ENCODE measurements at places on chromosomes 1 and 21.

DNA sequence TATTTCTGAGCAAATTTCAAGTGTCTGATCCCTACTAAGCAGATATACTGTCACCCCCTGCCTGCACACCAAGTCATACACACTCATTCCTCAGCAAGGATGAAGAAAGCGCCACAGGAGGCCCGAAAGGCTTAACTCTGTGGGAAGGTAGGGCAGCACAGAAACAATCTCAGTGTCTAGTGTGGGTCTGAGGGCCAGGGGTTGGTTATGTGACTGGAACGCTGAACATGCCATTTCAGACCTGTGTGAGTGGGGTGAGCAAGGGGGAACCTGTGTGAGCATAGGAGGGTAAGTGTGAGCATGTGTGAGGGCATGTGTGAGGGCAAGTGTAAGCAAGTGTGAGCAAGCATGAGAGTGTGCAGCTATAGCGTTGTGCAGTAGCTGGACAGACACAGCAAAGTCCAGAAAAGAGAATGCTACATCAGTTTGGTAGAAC, 6.2 kb downstream of the ITPKB start:
- DNase-seq = no peak

DNA sequence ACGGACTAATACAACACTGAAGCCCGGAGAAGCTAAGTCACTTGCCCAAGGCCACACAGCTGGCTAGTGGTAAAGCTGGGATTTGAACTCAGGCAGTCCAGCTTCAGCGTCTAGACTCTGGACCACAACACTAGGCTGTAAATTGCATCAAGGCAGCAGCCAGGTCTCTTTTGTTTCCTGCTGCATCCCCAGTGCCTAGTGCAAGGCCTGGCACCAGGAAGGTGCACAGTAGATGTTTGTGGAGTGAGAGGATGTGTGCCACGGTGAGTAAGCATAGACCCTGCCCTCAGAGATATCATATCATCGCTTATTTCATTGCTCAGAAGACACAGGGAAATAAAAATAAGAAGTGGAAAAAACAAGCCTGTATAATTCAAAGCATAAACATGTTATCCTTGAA, 40.9 kb downstream of the IGSF21 start:
- no peak for DNase-seq

GRCh38 chr1:155389826-155390225, 69.1 kb downstream of the RUSC1 start:
- no peak for DNase-seq

DNA sequence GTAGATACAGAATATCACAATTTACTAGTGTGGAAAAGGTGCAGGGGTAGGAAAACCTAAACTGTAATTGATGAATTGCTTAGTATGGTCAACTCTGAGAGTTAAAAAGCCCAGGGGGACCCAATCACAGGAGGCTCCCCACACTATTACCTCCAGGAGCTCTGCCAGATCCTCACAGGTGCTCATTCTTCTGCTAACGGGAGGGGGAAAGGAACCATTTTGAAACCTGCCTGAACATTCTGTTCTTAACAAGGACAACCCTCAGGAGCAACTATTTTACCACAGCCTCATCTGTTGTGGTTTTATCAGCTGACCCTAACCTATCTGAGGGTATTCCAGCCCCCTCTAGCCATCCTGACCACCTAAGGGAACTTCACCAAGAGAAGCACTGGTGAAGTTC, 19.1 kb downstream of the PDIK1L start:
- no peak for DNase-seq

DNA sequence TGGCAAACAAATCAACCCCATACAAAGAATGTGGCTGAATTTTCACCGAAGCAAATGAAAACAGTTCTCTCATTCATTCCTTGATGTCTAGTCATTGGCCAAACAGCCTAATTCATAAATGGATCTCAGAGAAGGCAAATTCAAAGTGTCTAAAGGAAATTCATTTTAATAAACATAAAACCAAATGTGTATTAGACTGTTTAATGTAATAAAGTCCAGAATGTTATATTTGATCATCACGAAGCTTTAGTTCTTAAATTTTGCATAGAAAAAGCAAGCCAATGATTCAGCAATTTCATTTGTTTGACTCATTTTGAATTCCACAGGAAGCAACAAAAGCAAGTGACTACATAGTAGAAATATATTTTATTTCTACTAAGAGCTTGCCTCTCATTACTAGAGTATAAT, 379.2 kb upstream of the ADAMTS5 start:
- DNase-seq = no peak

DNA sequence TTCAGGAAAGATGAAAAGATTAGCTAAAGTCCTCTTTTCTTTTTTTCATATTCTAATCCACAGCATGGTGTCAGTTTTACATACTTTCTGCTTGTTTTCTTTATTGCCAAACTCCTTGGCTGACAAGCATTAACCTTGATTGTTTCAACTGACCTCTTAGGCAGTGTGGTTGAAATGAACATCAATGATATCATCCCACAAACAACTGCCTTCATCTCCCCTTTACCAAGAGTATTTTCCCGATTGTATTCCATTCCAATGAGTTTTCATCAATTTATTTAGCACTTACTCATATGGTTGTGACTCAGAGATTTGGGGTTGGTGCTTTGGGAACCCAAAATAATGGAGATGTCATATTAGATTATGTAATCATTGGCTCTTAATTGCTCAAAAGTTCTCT, 71.8 kb downstream of the SPAG17 start:
- DNase-seq = no peak

DNA sequence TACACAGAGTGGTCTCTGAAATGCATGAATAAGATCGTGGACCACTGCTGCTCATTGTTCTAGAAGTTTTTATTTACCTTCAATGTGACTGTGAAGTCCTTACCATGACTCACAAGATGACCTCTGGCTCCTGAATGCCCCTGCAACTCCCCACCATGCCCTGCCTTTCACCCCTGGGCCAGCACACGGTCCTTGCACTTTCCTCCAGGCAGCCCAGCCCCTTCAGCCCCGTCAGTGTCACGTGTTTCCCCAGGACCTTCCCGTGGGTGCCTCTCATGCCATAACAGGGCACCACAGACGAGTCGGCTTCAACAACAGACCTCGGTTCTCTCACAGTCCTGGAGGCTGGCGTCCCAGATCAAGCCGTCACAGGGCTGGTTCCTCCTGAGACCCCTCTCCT, 62.1 kb downstream of the B3GALT5 start:
- no peak for DNase-seq

GRCh38 chr1:152777510-152778137, 2.7 kb downstream of the LCE1F start:
- no peak for DNase-seq

GRCh38 chr1:118333601-118334210, 148.7 kb upstream of the SPAG17 start:
- DNase-seq = no peak

DNA sequence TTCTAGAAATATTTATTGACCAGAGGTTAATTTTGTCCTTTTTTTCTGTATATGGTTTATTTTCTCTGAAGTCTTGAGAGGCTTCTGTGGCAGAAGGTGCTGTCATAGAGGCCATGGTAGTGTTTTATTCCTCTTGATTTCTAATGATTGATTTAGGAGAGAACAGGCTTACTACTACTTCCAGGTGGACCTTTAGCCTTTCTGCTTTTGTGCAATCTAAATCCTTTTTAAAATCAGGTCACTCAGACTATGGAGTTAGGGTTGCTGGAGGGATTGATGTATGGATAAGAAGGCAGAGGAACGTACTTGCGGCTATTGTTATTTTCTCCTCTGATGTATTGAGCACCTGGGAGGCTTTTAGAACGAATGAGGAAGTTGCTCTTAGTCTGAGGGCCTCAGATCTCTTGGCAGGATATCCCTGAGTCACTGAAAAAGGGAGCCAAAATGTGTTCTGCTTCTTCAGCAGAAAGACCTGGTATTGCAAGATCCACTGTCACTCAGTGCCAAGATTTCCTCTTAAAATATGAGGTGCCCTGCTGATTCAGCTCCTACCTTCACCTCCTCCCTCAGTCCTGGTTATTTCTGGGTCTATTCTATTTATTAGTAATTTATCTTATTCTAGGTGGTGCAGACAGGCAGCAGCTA, 277.4 kb downstream of the ZNF648 start:
- no peak for DNase-seq

- no peak for DNase-seq
These were observed 55.3 kb downstream of the RRAGC start for GRCh38 chr1:38804062-38804886.

DNA sequence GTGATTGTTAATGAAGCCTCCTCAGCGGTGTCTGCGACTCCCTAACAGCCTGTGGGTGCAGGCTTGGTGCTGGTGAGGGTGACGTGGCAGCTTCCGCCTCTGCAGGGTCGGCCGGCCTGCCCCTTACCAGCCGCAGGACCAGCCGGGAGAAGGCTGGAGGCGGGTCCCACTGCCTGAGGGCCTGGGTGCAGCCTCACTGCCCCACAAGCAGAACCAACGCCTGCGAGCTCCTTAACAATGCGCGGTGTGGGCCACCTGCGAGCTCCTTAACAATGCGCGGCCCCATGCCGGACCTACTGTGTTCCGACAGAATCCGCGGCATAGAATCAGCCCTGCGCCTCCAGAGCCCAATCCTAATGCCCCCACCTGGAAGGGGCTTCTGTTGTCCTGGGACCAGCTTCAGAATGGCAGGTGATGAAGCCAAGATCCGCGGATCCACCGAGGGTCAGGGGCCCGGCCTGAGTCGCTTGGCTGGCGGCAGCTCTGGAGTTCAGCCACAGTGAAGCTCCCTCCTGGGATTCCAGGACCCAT, 54.4 kb upstream of the AJAP1 start:
- DNase-seq = no peak

- no peak for DNase-seq
These were observed 13.2 kb downstream of the IER5 start for GRCh38 chr1:181101581-181102226.

GRCh38 chr1:166999500-167000055, 10.5 kb downstream of the MAEL start:
- DNase-seq = no peak

DNA sequence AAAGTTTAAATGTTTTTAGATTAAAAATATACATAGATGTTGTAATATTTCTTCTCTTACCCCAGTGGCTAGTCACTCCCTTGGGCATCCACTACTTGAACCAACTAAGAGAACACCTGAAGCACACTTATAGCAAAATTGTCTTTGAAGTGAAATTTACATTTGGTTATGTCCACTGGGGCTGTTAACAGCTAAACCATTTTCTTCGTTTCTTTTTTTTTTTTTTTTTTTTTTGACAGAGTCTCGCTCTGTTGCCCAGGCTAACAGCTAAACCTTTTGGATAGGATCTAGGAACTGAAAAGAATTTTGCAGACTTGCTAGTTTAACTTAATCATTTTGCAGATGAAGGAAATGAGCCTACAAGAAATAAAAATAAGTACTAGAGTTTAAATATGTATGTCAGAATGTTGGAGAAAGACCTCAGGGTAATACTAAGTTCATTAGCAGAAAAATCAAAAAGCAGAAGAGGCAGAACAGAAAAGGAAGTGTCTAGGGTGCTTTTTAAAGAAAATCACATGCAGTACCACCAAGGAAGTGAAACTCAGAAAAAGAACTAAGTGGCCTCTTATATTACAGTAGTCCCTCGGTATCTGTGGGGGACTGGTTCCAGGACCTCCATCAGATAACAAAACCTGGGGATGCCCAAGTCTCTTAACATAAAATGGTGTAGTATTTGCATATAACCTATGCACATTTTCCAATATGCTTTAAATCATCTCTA, 11.8 kb downstream of the DRAM2 start:
- DNase-seq = no peak

DNA sequence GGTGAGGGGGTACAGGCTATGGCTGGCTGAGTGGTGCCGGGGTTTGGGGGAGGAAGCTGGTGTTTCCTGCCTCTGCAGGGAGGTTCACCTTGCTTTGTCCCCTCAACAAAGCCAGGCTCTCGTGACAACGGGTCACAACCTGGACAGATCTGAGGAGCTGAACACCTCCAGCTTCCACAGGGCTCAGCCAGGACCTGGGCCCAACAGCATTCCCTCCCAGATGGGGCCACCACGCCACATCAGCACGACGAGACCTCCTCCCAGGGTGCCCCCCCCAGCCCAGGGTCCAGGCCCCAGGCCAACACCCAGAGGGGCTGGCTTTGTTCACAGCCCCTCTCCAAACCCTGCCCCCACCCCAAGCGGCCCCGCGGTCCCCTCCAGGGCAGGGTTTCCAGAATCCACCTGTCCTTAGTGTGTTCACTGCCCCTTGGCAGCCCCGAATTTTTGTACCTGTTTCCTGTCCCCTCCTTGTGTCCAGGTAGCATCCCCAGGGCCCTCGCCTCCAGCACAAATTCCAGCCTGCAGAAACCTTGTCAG, 34.7 kb downstream of the UBE2G2 start:
- DNase-seq = no peak

DNA sequence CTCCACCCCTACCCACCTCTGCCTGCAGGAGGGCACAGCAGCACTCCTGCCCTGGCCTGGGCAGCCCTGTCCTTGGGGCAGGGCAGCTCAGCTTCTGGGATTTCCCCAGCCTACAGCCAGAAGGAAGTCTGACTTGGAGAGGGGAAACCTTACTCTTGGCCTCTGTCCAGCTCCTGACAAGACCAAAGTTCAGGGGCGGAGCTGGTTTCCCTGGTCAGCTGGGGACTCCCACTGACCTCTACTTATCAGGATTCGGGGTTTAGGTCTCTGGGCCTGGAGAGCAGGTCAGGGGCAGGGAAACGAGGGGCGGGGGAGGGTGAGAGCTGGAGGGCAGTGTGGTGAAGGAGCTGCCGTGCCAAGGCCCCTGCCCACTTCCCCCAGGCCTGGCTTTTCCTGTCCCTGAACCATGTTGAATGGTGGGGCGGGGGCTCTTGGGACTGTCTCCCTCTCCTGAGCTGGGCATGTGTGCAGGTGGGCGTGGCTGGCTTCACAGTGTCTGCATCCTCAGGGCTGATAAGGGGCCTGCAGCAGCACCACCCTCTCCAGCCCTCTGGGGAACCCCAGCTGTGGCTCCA, 16.8 kb upstream of the ETV3 start:
- DNase-seq = peak; percentile 48

- no peak for DNase-seq
These were observed 102.8 kb downstream of the RIPK4 start for GRCh38 chr21:41663805-41664788.

GRCh38 chr1:150560576-150561253, 11.5 kb downstream of the ADAMTSL4 start:
- no peak for DNase-seq

DNA sequence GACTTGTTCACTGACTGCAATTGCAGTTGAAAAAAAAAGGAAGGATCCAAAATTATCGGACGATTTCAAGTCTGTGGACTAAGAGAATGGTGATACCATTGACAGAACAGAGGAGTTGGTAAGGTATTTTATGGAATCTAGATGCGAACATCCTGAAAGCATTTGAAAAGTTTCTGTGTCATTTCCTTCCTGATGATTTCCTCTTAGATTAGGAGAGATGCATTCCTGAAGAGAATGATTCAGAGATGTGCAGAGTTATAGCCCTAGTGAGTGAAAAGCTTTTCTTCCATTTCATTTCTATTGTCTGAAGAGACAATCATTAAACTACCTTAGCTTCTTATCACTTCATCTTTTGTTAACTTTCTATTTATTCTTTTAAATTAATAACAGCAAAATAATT, 200.0 kb downstream of the KCNK2 start:
- DNase-seq = no peak
